Uterine smooth muscle cell (primary cell): ENCODE measurements at places on chromosomes 3 and 15. TPM values are rescaled to one million over a fixed set of nuclear protein-coding genes. Genes with fewer than 3 reads are reported as not detected.

GADL1 gene
- under 0.01 TPM in 1 of 2 replicates, not detected in the other for total RNA-seq

STARD9 gene
- total RNA-seq = 9.8 and 13.4 TPM in 2 replicates

ZNF860 gene
- 0.37 and 0.66 TPM in 2 replicates for total RNA-seq

RPN1 gene
- 511 and 624 TPM in 2 replicates for total RNA-seq

SYNPR gene
- total RNA-seq = not detected in 2 replicates

GXYLT2 gene
- 6.1 and 16.1 TPM in 2 replicates for total RNA-seq

LRRC3B gene
- not detected in 2 replicates for total RNA-seq

TMOD2 gene
- total RNA-seq = 13.4 and 14.5 TPM in 2 replicates

CHRD gene
- 7.4 and 9.3 TPM in 2 replicates for total RNA-seq

IGSF11 gene
- total RNA-seq = 0.37 TPM in 1 of 2 replicates, not detected in the other

FOXL2 gene
- total RNA-seq = 11.2 and 12.8 TPM in 2 replicates

MESP1 gene
- total RNA-seq = 0.44 and 1.1 TPM in 2 replicates

HESX1 gene
- 1.4 TPM in 1 of 2 replicates, not detected in the other for total RNA-seq

ZNF80 gene
- not detected in 2 replicates for total RNA-seq

ROPN1 gene
- total RNA-seq = not detected in 2 replicates

TNFSF10 gene
- 1.4 and 2.0 TPM in 2 replicates for total RNA-seq

MYH15 gene
- 0.62 and 3.7 TPM in 2 replicates for total RNA-seq

LOXL1 gene
- 64.3 and 68.5 TPM in 2 replicates for total RNA-seq

NUDT16 gene
- 15.0 and 16.4 TPM in 2 replicates for total RNA-seq

IVD gene
- total RNA-seq = 46.3 and 60.2 TPM in 2 replicates

TEX55 gene
- total RNA-seq = not detected in 2 replicates

STRC gene
- 0.12 TPM in 1 of 2 replicates, not detected in the other for total RNA-seq

SEMA7A gene
- total RNA-seq = 49.2 and 135 TPM in 2 replicates

MESP2 gene
- 0.55 and 0.75 TPM in 2 replicates for total RNA-seq

GRK7 gene
- total RNA-seq = under 0.01 TPM in 1 of 2 replicates, not detected in the other

RNU5B-1 gene
- not detected in 2 replicates for total RNA-seq

NR1D2 gene
- total RNA-seq = 71.4 and 73.4 TPM in 2 replicates

HIGD2B gene
- not detected in 2 replicates for total RNA-seq

PPARG gene
- 35.6 and 49.2 TPM in 2 replicates for total RNA-seq

MEGF11 gene
- total RNA-seq = not detected in 2 replicates

COL6A5 gene
- under 0.01 TPM in 1 of 2 replicates, not detected in the other for total RNA-seq

BFSP2 gene
- total RNA-seq = not detected in 2 replicates

SLC6A1 gene
- total RNA-seq = not detected in 2 replicates

INAFM2 gene
- 8.7 and 10.1 TPM in 2 replicates for total RNA-seq

SHC4 gene
- 1.5 and 1.7 TPM in 2 replicates for total RNA-seq

ZNF662 gene
- 1.9 and 2.4 TPM in 2 replicates for total RNA-seq

CHRNA5 gene
- total RNA-seq = 1.6 and 5.1 TPM in 2 replicates

DPPA4 gene
- not detected in 2 replicates for total RNA-seq
